ENCODE measurements at places on chromosomes 6 and 20.

- no peak for DNase-seq
Observed at GRCh38 chr20:29301624-29302259, 1955.7 kb upstream of the DEFB115 start.

DNA sequence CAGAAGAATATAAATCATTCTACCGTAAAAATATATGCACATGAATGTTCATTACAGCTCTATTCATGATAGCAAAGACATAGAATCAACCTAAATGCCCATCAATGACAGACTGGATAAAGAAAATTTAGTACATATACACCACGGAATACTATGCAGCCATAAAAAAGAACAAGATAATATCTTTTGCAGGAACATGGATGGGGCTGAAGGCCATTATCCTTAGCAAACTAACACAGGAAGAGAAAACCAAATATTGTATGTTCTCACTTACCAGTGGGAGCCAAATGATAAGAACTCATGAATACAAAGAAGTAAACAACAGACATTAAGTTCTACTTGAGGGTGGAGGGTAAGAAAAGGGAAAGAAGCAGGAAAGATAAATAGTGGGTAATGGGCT, 8.4 kb downstream of the KHDC1L start:
- DNase-seq, result no peak

DNA sequence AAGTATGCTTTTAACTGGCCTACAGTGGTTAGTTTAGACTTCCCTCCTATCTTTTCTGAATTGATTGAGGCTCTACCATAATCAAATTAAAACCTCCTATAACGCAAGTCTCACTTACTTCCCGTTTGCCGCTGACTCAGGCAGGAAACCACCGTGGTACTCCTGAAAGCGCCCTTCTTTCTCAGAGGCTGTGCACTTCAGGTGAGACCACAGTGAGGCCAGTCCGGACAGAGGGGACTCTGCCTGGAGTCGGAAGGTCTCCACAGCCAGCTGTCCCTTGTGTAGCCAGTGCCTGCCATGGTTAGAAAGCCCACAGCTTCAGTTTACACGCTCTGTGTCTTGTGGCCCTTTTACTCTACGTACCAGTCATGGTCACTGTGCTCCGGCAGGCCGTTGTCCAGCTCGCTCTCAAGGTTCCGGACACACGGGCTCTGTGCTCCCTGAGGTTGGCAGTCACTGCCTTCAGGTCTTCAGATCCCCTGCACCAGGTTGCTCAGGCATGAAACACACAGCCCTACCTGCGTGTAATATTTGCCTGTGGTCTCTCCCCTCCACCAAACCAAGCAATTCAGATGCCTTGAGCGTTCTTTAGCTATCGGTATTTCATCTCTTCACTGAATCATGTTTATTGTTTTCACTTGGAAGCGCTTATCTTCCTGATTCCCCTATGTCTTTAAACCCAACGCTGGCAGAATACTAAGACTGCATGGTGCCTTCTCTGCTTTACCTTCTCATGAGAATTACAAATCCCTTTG, 178.8 kb downstream of the SMOC2 start:
- DNase-seq, result no peak

GRCh38 chr20:44856856-44857448, 28.6 kb upstream of the YWHAB start:
- DNase-seq, result no peak

- no peak for DNase-seq
Observed at GRCh38 chr20:49672096-49672664, 41.5 kb downstream of the B4GALT5 start.

DNA sequence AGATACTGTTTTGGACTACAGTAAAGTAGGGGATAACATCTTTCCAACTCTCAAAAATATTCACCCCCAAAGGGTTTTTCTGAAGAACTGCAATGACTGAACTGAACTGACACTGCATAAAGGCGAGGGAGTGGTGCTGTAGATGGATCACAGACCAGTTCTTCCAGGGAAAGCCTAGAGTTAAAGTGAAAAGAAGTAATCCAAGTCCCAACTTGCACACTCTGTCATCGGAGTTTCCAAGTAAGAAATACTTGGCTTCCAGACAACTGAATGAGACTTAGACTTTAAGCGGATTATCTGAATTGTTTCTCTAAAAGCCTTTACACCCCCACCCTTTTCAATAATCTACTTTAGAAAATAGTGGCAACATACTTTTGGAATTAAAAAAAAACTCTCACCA, 134.1 kb upstream of the PREP start:
- DNase-seq, result no peak

- DNase-seq, result no peak
Observed at GRCh38 chr20:42864116-42864515, 325.6 kb downstream of the PTPRT start.

DNA sequence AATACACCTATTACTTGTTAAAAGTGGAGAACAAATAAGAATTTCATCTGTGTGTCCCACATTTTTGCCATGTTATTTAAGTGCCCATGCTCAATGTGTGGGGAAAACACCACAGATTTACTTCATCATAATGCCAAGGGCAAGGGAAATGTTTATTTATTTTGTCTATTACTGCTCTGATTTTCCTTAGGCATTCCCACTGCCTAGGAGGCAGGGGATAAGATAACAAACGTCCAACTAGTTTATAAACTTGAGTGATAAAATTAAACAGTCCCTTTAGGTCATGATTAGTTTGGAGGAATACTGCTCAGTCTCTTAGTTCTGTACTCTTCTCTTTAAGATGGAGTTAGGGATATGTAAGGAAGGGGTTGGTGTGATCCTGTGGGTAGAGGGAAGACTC, 598.4 kb upstream of the MARCKS start:
- DNase-seq, result no peak

GRCh38 chr20:34806255-34806654, 19.2 kb downstream of the NCOA6 start:
- DNase-seq, result no peak

DNA sequence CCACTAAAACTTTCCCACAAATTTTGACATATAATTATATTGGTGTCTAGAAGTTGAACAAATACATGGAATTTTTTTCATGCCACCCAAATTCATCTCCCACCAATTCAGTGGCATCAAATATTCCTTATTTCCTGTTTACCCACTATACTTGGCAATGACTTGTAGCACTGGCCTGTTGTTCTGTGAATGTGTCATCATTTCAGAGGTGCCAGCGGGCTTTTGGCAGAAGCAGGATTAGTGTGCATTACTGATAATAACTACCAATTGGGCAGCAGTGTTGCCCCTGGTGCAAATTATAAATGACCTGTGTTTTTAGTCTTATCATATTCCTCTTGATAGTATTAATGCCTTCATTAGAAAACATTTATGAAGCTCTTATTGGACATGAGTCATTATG, 121.3 kb downstream of the TFAP2B start:
- DNase-seq, result no peak

DNA sequence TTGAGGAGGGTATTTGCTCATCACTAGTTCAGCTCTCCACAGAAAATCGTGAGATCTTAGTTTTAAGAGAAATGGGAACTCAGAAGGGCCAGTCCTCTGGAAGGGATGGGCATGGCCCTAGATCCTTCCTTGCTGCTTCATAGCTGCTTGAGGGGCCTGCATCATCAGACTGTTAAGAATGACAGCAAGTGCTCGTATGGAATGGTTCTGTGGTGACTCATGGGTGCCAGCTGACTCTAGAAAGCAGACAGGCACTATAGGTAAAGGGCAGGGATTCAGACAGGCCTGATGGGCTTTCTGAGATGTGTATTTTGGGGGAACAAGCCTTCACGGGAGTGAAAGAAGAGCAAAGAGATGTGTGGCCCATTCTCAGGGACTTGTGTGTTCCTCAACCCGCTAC, 90.8 kb downstream of the MYLK4 start:
- DNase-seq, result no peak

- no peak for DNase-seq
Observed at GRCh38 chr20:12152996-12153395, 235.3 kb downstream of the BTBD3 start.

DNA sequence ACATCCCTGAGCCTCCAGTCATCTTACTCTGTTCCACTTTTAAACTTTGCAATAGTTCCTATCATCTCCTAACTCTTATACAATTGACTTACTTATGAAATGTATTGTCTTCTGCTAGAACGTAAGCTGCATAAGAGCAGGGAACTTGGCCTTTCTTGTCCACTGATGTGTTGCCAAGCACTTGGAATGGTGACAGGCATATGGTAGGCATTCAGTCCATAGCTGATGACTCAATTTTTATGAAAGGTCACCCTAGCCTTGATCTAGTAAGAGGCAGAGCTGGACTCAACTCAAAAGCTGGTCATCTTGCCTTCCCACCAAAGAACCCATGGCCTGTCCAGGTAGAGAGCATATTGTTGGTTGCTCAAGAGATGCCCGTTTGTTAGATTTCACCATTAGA, 82.4 kb upstream of the FAM184A start:
- no peak for DNase-seq

GRCh38 chr20:4711511-4711910, 10.2 kb upstream of the PRND start:
- no peak for DNase-seq

- no peak for DNase-seq
Observed at GRCh38 chr6:100998111-100998510, 117.0 kb upstream of the ASCC3 start.
